ENCODE measurements at places on chromosomes 1 and 21.

DNA sequence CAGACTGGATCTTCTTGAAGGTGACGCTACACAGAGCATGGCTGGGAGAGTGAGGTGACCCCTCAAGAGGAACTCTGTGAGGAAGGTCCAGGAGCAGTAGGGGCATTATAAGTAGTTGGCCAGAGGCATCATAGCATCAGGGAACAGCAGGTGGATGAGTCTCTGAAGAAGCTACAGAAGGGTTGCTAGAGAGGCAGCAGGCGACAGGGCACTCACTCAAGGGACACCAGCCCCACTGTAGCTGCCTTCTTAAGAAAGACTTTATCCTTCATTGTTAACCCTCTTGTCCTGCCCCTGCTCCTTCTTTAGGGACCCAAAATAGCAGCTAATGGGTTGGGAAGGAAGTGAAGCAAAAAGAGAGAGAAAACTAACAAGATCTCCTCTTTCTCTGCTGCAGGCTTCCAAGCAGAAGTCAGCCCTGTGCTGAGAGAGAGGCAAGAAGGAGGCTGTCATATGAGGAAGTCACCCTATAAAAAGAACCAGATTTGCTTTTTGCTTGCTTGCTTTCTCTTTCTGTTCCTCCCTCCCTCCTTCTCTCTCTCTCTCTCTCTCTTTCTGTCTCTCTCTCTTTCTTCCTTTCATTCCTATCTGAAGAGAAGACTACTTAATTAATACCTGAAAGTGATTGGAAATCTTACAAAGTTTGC lies 7.7 kb upstream of the CD5L start:
- no peak for DNase-seq

- no peak for DNase-seq
These were observed 22.5 kb upstream of the RC3H1 start for GRCh38 chr1:174044418-174045222.

- no peak for DNase-seq
These were observed 31.6 kb downstream of the WDR4 start for GRCh38 chr21:42847726-42848125.

DNA sequence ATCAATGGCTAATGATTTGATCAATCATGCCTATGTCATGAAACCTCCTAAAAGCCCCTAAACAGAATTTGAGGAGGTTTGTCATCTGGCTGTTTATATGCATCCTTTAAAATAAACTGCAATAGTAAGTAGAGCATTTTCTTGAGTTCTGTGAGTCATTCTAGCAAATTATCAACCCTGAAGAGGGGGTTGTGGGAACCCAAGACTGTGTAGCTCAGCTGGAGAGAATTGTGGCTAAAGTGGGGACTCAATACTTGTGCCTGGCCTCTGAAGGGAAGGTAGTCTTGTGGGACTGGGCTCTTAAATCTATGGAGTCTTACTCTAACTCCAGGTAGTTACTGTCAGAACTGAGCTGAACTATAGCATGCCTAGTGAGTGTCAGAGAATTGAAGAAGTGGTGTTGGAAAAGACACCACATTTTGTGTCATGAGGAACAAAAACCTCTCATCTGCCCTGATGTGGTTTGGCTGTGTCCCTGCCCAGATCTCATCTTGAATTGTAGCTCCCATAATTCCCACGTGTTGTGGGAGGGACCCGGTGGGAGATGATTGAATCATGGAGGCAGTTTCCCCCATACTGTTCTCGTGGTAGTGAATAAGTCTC lies 402.4 kb downstream of the USH2A start:
- no peak for DNase-seq

- DNase-seq: no peak
These were observed 11.5 kb downstream of the TEX50 start for GRCh38 chr1:173646656-173647055.

DNA sequence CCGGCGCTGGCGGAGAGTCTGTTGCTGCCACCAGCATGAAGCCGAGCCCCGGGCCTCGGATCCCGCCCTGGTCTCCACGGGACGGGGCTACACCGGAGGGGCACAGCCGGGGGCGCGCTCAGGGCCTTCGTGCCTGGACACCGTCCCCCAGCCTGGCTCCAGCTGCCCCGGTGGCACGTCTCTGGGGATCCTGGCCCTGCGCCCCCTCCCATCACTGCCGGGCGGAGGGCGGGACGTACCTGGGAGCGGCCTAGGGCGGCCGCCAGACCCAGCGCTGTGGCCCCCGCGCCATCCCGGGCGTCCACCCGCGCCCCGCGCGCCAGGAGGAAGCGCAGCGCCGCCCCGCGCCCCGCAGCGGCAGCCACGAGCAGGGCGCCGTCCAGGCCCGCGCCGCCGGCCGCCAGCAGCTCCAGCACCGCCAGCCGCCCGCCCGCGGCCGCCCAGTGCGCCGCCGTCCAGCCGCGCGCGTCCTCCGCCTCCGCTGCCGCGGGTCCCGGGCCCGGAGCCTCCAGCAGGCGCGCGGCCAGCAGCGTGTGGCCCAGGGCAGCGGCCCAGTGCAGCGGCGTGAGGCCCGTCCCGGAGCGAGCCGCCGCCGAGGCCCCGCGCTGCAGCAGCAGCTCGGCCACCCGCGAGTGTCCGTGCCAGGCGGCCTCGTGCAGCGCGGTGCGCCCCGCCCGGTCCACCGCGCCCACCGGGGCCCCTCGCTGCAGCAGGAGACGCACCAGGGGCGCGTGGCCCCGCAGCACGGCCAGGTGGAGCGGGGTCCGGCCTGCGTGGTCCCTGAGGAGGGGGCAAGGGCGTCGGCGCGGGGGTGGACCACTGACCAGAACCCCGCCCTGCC lies 1.0 kb downstream of the ANKRD65 start:
- no peak for DNase-seq

- DNase-seq: no peak
These were observed 34.0 kb downstream of the GLIS1 start for GRCh38 chr1:53704804-53705445.

DNA sequence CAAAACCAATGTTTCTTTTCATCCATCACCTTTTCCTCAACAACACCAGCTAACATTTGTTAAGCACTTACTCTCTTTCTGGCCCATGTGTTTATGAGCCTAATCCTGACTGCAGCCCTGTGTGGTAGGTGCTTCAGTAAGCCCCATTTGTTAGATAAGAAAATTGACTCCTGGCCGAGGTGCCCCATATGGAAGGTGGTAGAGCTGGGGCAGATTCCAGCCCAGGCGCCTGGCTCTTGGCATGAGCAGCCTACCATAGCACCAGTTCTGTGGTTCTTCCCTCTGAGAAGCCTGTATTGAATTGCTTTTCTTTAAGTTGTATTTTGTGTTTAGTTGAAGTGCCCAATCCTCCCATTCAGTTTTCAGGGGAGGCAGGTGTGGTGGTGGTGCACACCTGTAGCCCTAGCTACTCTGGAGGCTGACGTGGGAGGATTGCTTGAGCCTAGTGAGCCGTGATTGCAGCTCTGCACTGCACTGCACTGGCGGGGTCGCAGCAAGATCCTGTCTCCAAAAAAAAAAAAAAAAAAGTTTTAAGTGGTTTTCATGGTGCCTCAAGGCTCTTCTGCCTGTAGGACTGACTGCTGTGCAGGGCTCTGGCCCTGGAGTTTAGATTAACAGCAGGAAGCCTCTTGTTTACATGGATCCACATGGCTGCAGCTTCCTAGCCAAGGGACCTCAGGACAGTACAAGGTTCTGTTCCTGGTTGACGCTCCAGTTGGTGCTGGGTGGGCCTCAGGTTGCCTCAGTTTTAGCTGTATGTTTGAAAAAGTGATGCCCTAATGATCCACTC lies 125.9 kb downstream of the MRPS6 start:
- DNase-seq: no peak

GRCh38 chr21:18954441-18954844 lies 550.9 kb upstream of the TMPRSS15 start:
- DNase-seq: no peak
